ENCODE measurements at places on chromosomes 3 and 15.

DNA sequence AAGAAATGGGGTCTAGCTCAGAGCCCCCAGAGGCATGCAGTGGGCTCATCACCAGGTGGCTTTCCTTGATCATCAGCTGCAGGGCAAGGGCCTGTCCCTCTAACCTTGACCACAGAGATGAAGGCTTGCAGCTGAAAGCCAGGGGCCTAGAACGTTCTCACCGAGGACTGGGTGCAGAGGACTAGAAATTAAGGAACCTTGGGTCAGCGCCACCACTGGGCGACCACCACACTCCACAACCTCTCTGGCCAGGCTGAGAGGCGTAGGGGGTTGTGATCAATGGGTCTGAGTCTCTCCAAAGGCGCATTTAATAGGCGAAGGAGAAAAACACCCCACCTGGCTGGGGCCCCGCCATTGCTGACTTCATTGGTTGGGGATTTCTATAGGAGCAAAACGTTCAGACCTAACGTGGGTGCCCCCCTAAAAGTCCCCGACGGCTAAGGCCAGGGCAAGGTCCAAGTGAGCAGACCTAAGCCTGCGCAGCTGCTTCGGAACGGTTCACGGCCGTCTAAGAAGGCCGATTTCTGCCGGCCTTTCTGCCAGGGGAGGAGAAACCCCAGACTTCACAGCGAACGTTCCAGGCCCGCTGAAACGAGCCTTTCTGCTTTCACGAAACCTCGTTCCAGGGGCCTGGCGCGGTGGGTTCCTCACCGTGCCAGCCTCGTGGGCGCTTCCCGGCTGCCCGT is 915 bp downstream of the BCL2L10 start:
- DNase-seq = no peak

DNA sequence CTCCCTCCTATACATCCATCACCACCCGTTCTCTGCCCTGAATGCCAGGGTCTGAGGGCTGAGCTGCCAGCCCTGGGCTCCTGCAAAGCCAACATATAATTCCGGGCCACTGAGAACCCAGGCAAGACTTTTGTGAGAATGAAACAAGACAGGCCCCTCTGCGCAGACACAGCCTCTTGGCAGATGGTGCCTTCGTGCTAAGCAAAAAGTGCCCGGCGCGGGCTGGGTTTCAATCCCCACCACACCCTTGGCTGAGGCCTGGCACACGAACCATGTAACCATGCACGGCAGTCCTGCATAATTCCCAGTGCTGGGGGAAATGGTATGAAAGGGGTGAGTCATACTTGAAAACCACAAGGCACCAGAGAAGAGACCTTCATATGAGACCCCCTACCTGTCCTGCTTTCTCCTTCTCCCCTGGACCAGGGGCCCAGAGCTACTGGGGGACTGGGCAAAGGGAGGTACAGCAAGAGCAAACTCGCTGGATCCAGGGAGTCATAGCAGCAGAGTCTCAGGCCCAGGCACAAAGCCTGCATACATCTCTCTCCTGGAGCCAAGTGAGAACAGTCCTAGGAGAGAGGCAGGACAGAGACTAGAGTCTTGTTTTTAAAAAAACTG is 26.1 kb upstream of the LOXL1 start:
- DNase-seq = no peak

- no peak for DNase-seq
These were observed 2.7 kb upstream of the LMAN1L start for GRCh38 chr15:74809956-74810355.

GRCh38 chr3:195583831-195584542 is at the start of gene APOD:
Gene APOD, minus strand, starts transcription at chr3:195583940. Its CDS starts 4,479 bp downstream, at chr3:195579461.
- DNase-seq = no peak

- DNase-seq = no peak
These were observed 36.2 kb downstream of the PFN2 start for GRCh38 chr3:149934524-149934923.

DNA sequence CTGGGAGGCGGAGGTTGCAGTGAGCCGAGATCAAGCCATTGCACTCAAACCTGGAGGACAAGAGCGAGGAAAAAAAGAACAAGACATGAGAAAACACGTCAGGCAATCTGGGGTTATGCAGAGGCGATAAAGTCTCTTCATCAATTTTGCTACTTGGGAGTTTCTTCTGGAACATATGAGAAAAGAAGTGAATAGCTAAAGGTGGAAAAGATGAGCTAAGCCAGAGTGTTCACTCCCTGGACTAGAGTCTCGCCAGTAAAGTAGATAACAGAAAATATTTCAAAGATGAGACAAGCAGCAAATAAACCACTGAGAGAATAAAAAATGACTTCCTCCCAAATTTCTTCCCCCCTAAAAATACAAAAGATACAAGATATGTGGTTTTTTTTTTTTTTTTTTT is 188.4 kb upstream of the HES1 start:
- DNase-seq = no peak

- no peak for DNase-seq
These were observed 68.9 kb upstream of the GOLGA6B start for GRCh38 chr15:72585476-72586058.

DNA sequence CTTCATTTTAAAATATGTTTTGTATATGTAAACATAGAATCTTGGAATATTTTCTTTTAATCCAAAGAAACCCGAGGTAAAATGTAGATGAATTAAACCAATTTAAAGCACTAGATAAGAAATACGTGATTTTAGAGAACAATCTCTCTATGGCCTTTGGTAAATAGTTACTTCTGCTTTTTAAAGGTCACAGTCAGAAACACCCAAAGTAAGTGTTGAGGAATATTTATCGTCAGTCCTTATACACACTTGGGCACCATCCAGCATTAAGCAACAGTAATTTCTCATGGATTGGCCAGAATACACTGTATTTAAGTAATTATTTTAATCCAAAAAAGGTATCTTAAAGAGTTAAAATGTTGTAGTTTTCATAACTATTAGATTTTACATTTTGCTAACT is 713.2 kb downstream of the NLGN1 start:
- DNase-seq = no peak

DNA sequence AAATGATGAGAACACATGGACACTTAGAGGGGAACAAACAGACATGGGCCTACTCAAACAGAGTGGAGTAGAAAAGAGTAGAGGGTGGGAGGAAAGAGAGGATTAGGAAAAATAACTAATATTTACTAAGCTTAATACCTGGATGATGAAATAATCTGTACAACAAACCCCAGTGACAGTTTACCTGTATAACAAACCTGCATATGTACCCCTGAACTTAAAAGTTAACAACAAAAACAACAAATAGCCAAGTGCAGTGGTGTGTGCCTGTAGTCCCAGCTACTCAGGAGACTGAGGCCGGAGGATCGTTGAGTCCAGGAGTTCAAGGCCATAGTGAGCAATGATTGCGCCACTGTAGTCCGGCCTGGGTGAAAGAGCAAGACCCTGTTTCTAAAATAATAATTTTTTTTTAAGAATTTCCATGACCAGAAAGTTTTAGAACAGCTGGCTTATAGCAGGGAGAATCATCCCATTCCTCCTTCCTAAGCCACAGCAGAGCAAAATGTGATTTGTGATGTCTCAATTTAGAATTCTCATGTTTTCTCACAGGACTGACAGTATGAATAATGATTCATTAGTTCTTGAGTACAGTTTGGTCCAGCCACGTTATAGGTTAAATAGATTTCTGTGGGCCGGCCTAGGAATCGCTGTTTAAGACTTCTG is 150.0 kb downstream of the ZNF609 start:
- DNase-seq = no peak

DNA sequence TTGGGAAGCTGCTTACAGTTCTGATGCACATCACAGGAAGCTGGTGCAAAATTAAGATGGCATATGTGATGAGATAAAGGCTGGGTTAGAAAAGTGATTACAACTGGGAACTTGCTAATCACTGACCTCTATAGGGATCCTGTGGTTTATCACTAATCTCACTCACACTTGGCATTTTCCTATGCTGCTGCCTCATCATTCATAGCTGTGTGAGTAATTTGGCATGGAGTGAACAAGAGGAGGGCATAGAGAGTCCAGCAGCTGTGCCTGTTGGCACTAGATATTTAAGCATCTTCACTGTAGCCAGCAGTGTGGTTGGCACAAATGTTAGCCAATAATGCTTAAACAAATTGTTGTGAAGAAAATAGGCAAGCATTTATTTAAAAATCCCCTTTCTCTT is 217.7 kb upstream of the CGNL1 start:
- no peak for DNase-seq

- no peak for DNase-seq
These were observed 118.3 kb upstream of the MRPS22 start for GRCh38 chr3:139225548-139225947.

DNA sequence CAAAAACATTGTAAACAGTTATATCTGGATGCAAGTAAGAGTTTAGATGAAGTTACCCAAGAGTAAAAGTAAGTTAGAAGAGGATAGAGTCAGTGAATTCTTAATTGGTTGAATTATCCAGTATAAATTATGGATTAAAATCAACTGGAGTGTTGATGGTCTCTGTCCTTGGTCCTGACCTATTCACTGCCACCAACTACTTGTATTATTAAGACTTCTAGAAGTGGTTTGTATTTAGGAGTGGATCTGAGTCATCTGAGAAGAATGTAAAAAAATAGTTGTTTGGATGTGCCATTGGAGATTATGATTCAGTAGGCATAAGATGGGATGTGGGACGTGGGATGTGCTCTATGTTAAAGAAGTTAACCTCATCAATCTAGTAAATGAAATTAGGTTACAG is 86.4 kb downstream of the SYNPR start:
- DNase-seq = no peak

GRCh38 chr15:96336596-96337364 is 6.3 kb downstream of the NR2F2 start:
- DNase-seq = no peak

DNA sequence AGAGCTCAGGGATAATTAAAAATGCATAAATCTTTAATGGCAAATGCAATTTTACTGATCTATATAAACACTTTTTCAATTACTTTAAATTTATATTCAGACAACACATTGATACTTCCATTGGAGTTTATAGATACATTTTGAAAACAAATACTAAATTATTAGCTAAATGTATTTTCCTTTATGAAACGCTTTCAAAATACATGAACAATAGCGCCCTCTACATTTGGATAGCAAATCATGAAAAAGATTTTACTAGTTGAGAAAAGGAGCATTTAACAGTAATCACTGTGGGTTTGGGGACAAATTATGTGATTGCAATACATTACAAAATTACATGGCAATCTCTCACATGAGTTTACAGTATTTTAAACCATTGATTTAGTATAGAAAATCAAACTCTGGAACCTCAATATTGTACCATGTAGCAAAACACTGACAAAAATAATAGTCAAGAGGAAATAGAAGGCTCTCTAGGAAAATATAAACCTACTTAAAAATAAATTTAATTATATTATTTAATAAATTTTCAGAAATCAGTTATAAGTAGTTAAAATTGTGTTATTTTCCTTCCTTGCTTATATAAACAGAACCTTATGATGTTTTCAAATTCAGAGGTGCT is 207.9 kb downstream of the ZIC1 start:
- no peak for DNase-seq

- no peak for DNase-seq
These were observed 8.2 kb upstream of the ANKRD63 start for GRCh38 chr15:40290918-40291574.

GRCh38 chr3:171824116-171824515 is 13.8 kb upstream of the PLD1 start:
- DNase-seq = no peak

- no peak for DNase-seq
These were observed 1.9 kb upstream of the CCDC9B start for GRCh38 chr15:40342416-40343320.

- DNase-seq = no peak
These were observed 3.7 kb upstream of the FAM107A start for GRCh38 chr3:58580826-58581327.

- no peak for DNase-seq
These were observed 603.0 kb upstream of the ROBO2 start for GRCh38 chr3:76436894-76437293.

DNA sequence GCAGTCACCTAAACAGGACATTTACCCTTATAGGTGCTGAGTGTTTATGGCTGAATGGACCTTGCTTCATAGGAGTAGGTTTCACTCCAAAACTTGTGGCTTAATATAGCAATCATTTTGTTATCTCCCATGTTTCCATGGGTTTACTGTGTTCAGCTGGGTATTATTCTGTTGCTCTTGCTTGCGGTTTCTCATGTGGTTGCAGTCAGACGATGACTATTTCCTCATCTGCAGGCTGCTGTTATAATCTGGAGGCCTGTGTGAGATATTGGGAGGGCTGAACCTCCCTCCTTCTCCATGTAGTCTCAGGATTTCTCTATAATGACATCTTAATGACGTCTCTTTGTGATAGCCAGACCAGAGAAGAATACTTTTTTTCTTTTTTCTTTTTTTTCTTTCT is 98.1 kb downstream of the ZPLD1 start:
- DNase-seq = no peak

Measured in T-helper 1 cell (primary cell).